ENCODE measurements at places on chromosomes 7 and 10.

GRCh38 chr7:48084727-48085432, 4.2 kb upstream of the UPP1 start:
- peak; percentile 81 for DNase-seq

DNA sequence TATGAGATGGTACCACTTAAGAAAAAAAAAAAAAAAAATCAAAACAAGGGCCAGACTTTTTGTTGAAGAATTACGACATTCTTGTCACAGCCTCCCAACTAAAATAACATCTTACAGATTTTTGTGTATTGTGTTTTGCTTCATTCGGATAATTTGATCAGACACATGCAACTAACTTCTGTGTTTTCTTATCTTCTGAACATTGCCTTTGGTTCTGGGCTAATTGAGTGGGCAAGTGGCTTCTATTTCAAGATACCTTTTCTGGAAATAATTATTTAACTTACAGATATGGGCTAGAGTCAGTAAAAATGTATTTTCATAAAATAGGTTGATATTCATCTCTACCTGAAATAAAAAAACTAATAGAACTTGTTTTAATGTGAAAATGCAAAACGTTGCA, 165.1 kb downstream of the ANKRD7 start:
- DNase-seq = no peak

DNA sequence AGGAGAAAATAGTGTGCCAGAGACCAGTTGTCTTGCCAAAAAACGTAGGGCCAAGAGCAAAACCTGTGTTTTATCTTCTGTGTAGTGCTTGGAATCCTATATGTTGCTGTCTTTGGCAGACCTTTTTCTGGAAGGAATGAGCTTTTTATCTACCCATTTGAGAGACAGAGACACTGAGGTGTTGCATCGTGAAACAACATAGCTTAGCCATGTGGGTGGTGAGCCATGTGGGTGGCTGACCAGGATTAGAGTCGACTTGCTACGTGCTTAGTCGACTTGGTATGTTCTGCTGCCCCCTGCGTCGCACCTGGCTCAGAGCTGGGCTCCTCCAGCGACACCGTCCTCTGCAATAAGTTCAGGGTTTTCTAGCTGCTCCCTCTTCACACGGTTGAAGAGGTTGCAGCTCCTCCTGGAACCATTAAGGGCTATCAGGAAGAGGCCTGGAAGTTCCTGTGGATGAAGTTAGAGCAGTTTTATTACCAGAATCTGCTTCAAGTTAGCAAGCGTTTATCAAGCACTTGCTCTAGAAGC, 175.8 kb downstream of the SH2D4B start:
- no peak for DNase-seq

- DNase-seq = no peak
Measured at GRCh38 chr7:22386206-22386858, 29.4 kb upstream of the RAPGEF5 start.

- peak; percentile 81 for DNase-seq
Measured at GRCh38 chr10:69959911-69960310, 92.7 kb upstream of the MACROH2A2 start.
